ENCODE measurements at places on chromosomes 2 and 18. TPM values are rescaled to one million over a fixed set of nuclear protein-coding genes. Genes with fewer than 3 reads are reported as not detected.

ATP6V1C2 gene
- total RNA-seq: 2.7 TPM

UPP2 gene
- not detected for total RNA-seq

- DNase-seq: no peak
Measured at GRCh38 chr2:148273158-148273691, 252.3 kb downstream of the MBD5 start.

- DNase-seq: no peak
Measured at GRCh38 chr2:167944825-167945659, 302.4 kb downstream of the STK39 start.

- DNase-seq: no peak
Measured at GRCh38 chr2:7378591-7378990, 461.4 kb downstream of the RNF144A start.

Measured in left ventricle myocardium superior (tissue), 1 donor.